Upper lobe of right lung (tissue), 1 donor: ENCODE measurements at places on chromosomes 5 and 9.

DNA sequence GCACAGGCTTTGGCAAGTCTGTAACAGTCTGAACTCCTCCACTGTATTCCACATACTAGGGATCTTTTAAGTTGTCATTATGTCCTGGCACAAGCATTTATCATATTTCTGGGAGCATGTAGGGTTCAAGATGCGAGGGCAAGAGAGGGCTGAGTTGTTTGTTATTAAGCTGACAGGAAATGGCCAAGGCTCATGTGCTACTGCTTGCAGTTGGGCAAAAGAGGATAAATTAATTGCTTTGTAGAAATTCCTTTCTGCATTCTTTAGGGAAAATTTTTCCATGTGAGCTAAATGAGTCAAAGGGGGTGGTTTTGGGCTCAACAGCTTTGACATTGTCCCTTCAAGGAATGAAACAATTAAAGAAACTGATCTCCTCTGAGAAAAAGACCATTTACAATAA is 35.4 kb downstream of the DOCK8 start:
- H3K36me3 ChIP-seq = no peaks in the 10 kb centered on the region
- H3K27me3 ChIP-seq = no peaks in the 10 kb centered on the region
- DNase-seq = no peak
- H3K4me3 ChIP-seq = no peak overlapping the region

GRCh38 chr5:87266914-87267573 is 639 bp upstream of the RASA1 start:
- H3K36me3 ChIP-seq = no peaks in the 10 kb centered on the region
- H3K27me3 ChIP-seq = no peaks in the 10 kb centered on the region
- DNase-seq = no peak

DNA sequence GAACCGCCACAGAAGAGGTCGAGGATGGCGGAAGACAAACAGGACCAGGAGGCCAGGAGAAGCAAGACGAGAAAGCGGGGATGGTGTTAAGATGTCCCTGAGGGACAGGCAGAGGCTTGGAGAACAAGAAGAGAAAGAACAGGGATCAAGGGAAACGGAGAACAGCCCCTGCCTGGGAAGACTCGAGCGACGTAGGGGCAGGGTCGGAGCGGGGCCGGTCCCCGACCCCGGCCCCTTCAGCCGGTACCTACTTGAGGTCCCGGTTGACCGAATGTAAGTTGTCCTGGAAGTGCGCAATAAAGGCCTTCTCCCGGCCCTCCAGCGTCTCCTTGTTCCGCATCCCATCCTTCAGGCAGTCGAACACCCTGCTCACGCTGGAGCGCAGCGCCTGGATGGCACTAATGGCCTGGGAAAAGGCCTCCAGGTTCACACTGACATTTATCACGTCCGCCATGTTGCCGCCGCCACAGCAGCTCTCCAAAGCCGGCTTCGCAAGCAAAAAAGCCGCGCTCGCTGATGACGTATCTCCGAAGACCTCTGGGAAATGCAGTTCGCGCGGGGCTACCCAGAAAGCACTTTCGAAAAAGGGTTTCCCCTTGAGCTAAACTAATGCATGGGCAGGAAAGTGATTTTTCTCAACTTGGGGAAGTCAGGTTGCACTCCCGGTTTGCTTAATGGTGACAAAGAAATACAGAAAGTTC is at the start of gene MED27:
TSS of gene MED27 (minus strand) at position 477 of the 701 bp plus-strand sequence. CDS start at position 454, 23 bp downstream.
- H3K27me3 ChIP-seq = no peaks in the 10 kb centered on the region
- peak within 1 kb of the TSS; percentile 70 for H3K27ac ChIP-seq
- H3K36me3 ChIP-seq = peaks cover 21% of the 10 kb centered on the region

GRCh38 chr9:76693912-76694311 is 70.3 kb upstream of the PCA3 start:
- H3K36me3 ChIP-seq = no peaks in the 10 kb centered on the region
- H3K27me3 ChIP-seq = peaks cover 5% of the 10 kb centered on the region
- no peak overlapping the region for H3K27ac ChIP-seq

- H3K4me3 ChIP-seq = no peak overlapping the region
- peaks cover 25% of the 10 kb centered on the region for H3K4me1 ChIP-seq
- no peaks in the 10 kb centered on the region for H3K36me3 ChIP-seq
- H3K27ac ChIP-seq = no peak overlapping the region
Measured at GRCh38 chr5:14178091-14178490, 34.9 kb downstream of the TRIO start.

DNA sequence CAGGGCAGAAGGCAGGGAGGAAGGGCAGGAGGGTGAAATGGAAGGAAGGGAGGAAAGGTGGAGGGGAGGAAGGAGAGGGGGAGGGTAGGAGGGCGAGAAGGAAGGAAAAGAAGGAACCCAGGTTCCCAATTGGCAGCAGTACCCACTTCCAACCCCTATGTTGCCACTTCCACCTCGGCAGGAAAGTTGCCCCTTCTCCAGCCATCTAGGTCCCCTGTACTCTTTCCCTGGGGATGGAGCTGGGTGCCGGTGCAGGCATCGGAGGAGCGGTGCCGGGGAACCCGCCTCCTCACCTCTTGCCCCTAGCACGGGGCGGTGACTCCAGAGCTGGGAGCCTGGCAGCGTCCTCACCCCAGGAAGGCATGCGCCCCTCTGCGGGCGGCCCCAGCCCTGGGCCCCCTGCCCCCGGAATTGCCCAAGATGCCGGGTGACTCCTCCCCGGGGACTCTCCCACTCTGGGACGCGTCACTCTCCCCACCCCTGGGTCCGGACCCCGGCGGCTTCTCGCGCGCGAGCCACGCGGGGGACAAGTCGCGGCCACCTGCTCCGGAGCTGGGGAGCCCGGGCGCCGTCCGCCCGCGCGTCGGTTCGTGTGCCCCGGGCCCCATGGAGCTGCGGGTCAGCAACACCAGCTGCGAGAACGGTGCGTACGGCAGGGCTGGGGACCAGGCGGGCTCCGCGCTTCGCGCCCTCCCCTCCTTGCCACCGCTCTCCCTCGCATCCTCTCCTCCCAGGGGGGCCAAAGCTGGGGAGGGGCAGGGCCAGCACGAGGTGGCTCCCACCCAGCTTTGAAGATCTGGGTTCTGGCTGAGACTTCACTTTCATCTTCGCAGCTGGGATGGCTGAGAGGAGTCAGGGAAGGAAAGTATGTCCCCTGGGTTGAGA is at the start of gene NIPAL4:
TSS of gene NIPAL4 (plus strand) at position 499 of the 885 bp plus-strand sequence. CDS start at position 607, 108 bp downstream.
- peaks cover 22% of the 10 kb centered on the region for H3K27me3 ChIP-seq
- peaks cover 8% of the 10 kb centered on the region for H3K4me1 ChIP-seq
- no peak for DNase-seq
